ENCODE measurements at places on chromosomes 13 and 19.

DNA sequence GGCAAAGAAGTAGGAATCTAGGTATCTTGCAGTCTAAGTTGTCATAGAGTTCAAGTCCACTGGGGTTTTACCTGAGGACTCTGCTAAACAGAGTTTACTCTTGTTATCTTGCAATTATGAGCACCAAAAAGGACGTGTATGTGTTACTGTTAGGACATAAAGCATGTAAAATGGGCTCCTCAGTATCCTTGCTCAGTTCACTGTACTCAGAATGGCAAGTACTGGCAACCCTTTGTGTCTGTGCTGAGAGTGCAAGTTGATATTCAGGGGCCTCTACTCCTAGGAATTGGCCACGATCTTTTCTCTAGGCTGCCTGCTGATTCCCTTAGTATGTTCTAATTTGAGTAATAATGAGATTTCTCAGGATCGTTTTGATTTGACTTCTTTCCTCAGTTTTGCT, 13.3 kb downstream of the TDRD3 start:
- DNase-seq = no peak

DNA sequence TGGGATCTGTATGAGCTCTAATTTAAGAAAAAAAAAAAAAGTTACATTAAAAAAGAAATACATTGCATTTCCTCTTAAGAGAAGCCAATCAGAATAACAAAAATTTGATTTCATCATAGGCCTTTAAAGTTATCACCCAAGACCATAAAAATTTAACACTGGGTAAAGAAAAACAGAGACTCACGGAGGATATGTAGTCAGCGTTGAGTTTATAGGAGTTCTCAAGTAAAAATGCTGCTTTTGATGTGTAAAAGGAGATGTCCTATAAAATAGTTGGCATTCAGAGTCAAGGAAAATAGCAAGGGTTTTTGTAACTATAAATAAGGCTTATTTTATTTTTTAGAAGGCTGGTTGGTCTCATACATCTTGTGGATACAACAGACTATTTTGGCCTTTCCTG, 191.1 kb downstream of the EFNB2 start:
- DNase-seq = peak; percentile 30

DNA sequence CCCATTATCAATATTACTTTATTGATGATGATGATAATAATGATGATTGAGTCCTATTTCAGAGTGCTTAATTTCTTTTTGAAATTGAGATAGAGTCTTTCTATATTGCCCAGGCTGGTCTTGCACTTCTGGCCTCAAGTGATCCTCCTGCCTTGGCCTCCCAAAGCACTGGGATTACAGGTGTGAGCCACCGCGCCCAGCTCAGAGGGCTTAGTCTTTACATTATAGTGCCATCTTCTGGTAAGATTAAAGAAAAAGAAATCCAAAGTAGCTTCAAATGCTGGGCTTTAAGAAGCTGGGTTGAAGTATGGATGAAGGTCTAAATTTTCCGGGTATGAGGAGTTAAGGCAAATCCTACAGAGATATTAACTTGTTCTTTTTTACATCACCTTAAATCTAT, 3.4 kb upstream of the ZNF333 start:
- no peak for DNase-seq

DNA sequence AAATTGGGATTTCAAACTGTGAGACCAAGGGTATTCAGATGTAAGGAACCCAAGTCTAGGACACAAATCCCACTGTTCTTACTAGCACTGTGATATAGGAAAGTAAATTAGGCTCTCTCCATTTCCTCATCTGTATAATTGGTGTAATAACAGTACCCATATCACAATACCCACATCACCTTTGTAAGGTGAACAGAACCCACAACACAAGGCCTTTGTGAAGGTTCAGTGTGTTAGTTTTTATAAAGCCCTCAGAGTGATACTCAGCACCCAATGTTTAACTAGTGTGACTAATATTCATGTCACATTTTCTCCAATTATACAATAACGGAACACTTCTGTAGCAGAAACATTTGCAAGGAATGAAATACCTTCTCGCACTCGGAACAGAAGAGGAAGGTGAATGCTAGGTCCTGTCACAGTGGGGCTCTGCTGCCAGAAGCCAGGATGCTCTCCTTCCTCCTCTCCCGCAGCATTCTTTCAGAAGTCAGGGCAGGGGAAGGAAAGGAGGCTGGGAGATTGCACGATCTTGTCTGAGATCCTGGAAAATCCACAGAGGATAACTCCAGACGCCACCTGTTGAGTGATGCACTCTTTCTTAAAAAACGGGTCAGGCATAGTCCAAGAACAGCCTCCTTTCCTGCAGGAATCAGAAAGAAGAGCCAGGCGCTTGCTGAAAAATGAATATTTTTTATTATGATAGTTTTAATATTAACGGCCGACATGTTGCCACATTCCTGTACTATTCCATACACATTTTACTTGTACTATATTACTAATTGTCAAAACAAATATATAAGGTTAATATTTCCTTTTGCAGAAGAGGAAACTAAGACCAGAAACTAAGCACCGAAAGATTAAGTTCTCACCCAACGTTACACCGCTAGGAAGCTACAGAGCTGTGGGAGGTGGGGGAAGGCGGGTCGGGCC, 762 bp downstream of the ZNF45 start:
- DNase-seq = peak; percentile 44

DNA sequence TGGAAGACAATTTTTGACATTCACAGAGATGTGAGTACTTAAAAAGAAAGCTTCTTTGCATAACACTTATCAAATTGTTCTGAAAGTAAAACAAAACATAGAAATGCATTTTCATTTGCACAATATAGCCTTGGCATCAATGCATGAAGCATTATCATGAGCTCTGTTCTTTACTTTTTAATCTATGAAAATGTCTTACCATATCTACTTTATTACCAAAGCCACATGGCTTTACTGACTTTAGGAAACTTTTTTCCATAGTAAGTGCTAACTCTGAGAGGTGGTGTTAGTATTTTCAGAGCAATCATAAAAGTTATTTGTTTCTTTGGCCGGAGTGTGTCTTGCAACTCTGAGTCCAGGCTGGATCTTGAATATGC, 10.5 kb downstream of the TNFRSF19 start:
- no peak for DNase-seq

DNA sequence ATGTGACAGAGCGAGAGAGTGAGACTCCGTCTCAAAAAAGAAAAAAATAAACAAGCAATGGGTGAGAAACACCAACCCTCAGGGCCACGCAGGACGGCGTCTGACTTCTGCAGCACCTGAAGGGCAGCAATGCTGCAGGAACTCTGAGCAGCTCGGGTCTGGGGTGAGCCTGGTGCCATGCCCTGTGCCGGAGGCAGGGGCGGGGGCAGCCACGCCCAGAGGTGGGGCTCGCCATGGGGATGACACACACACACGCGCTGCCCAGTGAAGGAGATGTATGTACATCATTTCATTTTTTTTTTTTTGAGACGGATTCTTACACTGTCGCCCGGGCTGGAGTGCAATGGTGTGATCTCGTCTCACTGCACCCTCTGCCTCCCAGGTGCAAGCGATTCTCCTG, 24.3 kb downstream of the GPX4 start:
- no peak for DNase-seq

GRCh38 chr13:96100457-96101220, 10.7 kb downstream of the HS6ST3 start:
- DNase-seq = no peak

DNA sequence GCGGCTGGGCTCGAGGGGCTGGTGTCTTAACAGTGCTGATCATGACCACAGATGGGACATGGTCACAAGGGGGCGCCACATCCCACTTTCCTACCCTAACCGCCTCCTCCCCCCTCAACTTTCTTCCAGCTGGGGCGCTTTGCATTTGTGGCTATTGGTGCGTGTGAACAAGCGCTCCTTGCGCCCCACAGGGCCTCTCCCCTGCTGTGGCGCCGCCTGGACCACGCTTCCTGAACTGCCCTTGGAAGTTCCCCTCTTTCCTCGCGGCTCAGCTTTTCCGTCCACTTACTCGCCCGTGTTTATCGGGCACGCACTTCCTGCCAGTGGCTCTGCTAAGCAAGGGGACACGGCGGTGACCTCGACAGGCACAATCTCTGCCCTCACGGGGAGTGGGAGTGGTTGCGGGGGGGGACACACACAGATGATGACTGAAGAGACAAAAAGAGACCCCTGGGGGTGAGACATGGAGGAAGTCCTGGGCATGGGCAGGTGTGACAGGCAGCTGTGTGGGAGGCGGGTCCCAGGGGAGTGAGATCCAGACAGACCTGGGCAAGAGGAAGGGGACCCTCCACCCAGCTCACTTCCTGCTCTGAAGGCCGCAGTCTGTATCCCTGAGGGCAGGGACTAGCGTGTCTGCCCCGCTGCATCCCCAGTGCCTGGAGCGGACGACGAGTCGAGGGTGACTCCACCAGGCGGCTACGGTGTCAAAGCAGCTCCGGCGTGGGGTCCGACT, 40.3 kb downstream of the ZNF787 start:
- DNase-seq = peak; percentile 72

GRCh38 chr13:27270594-27271520, at the start of gene RASL11A:
TSS of gene RASL11A (plus strand) at chr13:27270830. CDS start at chr13:27270945, 115 bp downstream.
- DNase-seq = peak; percentile 93

- no peak for DNase-seq
These were observed 6.4 kb downstream of the IGFL3 start for GRCh38 chr19:46118136-46118535.

GRCh38 chr13:95710313-95710712, 33.4 kb downstream of the DNAJC3 start:
- no peak for DNase-seq

Data from muscle of leg (tissue), 16 donors.